ENCODE measurements at places on chromosomes 4 and X. TPM values are rescaled to one million over a fixed set of nuclear protein-coding genes. Genes with fewer than 3 reads are reported as not detected.

DNA sequence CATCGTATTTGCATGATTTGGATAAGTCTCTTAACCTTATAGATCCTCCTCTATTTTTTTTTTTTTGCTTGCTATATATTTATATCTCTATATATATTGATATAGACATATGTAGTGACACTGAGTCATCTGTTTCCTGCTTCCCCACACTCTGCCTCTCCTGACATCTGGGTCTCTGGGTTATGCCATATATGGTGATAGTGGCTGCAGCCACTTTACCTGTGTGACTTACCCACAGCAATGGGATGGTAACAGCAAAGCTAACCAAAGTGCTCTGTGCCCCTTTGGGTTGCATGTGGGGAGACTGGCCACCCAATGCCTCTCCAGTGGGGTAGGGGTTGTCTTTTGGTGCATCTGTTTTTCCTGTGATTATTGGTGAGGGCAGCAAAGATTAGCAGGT is 14.5 kb downstream of the CMC4 start:
- no peak for DNase-seq

GRCh38 chr4:119025916-119026661 is 109.5 kb upstream of the MYOZ2 start:
- DNase-seq = no peak

DNA sequence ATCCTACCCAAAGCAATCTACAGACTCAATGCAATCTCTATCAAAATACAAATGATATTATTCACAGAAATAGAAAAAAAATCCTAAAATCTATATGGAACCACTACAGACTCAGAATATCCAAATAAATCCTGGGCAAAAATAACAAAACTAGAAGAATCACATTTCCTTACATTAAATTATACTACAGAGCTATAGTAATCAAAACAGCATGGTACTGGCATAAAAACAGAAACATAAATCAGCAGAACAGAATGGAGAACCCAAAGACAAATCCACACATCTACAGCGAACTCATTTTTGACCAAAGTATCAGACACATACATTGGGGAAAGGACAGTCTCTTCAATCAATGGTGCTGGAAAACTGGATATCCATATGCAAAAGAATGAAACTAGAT is 304.1 kb upstream of the FGF13 start:
- no peak for DNase-seq

DNA sequence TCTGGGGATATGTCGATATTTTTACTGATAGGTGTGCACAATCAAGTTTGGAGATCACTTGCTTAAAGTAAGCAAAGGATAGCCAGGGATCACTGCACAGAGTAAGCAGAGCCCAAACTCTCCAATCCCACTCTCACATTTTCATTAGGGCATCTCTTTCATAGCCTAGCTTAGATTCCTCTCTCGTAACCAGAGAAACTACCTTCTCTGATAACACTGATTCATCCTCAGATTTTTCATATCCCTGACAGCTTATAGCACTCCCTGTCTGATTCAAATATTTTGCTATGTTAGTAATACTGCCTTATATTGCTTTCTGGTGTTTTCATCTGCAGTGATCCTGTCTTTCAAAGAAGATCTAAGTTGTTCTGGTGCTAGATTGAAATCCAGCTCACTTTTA is 123.7 kb downstream of the CBLL2 start:
- no peak for DNase-seq

- no peak for DNase-seq
Observed at GRCh38 chr4:874056-874455, 48.1 kb upstream of the CPLX1 start.

GRCh38 chrX:137052643-137053235 is 18.9 kb upstream of the GPR101 start:
- no peak for DNase-seq

- DNase-seq = no peak
Observed at GRCh38 chrX:119753639-119754257, 4.6 kb upstream of the SOWAHD start.

- DNase-seq = no peak
Observed at GRCh38 chrX:20205927-20206708, 60.6 kb downstream of the RPS6KA3 start.

GRCh38 chrX:49183701-49184281 is 2.4 kb downstream of the PRICKLE3 start:
- DNase-seq = no peak

DNA sequence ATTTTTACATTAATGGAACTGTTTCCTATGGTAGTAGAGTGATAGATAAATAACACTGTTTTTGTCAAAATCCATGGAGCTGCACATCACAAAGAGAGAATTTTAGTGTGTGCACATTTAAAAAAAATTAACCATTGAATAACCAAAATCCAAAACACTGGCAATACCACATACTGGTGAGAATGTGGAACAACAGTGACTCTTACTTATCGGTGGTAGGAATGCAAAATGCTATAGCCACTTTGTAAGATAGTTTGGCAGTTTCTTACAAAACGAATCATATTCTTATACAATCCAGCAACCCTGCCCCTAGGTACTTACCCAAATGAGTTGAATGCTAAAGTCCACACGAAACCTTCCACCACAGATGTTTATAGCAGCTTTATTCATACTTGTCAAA is 229.6 kb upstream of the GPR101 start:
- no peak for DNase-seq

DNA sequence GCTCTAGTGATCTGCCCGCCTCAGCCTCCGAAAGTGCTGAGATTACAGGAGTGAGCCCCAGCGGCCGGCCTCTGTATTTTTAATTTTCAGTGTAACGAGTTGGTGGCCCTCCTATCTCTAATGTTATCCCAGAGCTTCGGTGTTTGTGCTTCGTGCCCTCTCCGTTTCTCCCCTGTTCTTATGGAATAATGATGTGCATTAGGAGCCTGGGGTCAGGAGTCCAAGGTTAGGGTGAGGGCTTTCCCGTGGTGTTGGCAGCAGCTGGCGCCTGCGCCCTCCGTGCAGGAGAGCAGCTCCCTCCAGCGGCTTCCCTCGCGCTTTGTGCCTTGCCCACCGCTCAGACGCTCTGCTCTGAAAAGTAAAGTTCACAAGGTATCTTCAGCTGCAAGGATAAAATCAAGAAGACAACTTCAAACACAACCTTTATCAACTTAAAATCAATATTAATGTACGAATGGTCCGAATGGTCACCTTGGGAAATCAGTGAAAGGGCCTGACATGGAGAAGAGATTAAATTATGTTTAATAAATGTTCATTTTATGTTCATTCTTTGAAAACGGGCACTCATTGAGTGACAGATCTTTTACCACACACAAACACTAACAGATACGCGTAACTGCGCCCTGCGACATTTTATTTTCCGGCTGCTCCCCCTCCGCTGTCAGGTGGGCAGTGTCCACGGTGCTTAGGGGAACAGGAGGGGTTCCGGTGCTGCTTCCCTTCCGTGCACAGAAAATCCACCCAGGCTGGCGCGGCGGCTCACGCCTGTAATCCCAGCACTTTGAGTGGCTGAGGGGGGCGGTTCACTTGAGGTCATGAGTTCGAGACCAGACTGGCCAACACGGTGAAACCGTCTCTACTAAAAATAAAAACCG is 62.4 kb downstream of the TRAPPC11 start:
- no peak for DNase-seq

DNA sequence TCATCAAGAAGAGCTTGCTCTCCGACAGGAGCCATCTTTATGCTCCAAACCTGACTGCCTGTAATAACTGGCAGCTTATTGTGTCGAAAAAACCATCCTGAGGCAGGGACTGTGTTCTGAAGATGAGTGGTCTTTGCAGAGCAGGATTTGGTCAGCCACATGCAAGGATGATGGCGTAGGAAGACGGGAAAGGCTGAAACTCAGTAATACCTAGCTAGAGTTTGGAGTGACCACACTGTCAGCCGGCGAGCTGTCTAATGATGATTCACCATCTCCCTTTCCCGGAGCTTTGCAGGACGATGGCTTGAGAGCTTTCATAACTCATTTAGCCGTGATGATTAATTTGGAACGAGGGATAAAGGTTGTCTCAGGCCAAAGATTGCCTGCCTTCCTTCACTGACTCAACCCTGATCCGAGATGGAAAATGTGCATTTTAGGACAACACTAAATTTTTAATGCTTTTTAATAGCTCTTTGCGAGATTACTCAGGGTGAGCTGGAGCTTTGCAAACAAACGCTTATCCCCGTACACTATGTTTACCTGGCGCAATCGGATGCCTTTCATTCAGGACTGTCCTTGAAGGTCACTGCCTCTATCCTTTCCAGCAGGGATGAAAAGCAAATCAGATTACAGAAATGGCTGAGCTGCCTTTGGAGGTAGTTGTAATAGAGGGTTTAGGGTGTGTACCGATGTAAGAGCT is 288.5 kb downstream of the ASMT start:
- no peak for DNase-seq

GRCh38 chrX:25017667-25018247 is 2.0 kb upstream of the ARX start:
- no peak for DNase-seq

GRCh38 chr4:60938621-60939020 is 261.5 kb upstream of the ADGRL3 start:
- no peak for DNase-seq

DNA sequence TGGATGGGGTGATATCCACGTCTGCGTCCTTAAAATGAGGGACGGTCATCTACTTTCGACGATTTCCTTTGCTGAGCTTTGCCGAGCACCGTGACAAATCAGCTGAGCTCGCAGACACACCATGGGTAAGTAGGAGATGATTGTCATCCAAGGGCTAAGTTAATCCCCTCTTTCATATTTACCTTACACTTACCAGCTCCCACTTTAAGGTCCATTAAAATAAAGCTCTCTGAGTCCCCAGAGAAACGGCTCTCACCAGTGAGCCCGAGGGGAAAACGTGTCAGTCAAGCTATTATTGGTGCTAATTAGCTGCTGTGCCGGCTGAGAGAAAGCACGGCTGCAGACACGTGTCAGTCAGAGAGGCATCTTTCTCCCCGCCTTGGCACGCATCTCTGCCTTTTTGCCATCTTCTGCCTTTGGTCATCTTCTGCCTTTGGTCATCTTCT is 72.2 kb downstream of the CRLF2 start:
- DNase-seq = peak; percentile 39

- no peak for DNase-seq
Observed at GRCh38 chr4:126271292-126271691, 956.5 kb downstream of the FAT4 start.

DNA sequence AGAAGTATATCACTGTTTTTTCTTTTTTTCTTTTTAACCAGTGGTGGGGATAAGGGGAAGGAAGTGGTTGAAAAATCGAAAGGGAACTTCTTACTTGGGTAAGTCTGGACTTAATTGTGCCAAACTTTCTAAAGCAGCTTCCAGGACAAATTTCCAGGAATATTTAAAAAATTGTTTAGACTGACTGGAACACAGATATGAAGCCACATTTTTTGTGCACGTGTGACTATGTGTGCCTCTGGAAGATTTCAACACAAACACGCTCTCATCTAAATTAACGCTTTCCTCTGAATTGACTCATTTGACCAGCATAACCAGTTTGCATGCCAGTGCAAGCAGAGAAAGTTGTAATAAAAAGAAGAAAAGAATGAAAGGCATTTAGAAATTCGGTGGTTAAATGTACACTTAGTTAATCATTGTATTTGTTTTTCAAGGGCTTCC is 18.8 kb upstream of the YTHDC1 start:
- no peak for DNase-seq

- DNase-seq = no peak
Observed at GRCh38 chr4:100164808-100165760, 25.2 kb downstream of the DDIT4L start.

- DNase-seq = no peak
Observed at GRCh38 chrX:15056044-15056443, 182.8 kb downstream of the MOSPD2 start.

GRCh38 chrX:102345916-102346315 is 93.9 kb downstream of the NXF2B start:
- peak; percentile 68 for DNase-seq

GRCh38 chr4:5615496-5616075 is 92.8 kb downstream of the EVC2 start:
- DNase-seq = no peak

- DNase-seq = no peak
Observed at GRCh38 chr4:142405021-142405694, 440.9 kb downstream of the INPP4B start.

DNA sequence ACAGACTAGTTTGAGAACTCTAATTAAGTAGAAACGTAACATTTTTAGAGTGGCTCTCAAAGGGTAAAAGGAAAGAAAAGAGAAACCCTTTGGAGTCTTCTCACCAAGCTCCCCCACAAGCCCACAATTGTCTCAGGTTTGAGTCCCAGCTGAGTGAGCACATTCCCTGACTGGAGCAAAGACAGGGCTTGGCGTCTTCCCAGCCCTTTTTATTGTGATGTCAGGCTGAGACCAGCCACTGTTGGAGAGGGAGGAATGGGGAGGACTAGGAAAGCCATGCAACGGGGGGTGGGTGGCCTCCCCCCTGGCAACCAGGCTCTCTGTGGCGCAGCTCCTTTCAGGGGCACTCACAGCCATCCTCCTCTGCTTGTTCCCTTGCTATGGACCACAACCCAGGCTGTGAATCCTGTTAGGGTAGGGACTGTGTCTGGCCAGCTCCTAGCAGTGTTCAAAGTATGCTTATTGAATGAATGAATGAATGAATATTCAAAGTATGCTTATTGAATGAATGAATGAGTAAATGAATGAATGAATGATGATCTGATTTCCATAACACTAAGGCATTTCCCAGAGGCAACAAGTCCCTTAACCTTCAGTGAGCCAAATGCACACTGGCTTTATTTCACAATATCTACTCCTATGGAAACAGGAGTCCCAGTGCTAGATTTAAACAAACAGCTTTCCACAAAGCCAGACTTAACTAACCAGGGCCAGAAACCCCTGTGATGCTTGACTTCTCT is 413.3 kb downstream of the MID1IP1 start:
- no peak for DNase-seq

CT45A3 gene
- total RNA-seq = not detected

PROM1 gene
- total RNA-seq = 12.9 TPM

KLF8 gene
- 30.7 TPM for total RNA-seq

PRRG3 gene
- 0.43 TPM for total RNA-seq

CENPVL1 gene
- total RNA-seq = 0.85 TPM

MXRA5 gene
- total RNA-seq = 109 TPM

AFM gene
- total RNA-seq = 2.9 TPM

All from type B pancreatic cell (in vitro differentiated cells).